ENCODE measurements at places on chromosomes 16 and 17. TPM values are rescaled to one million over a fixed set of nuclear protein-coding genes. Genes with fewer than 3 reads are reported as not detected.

- DNase-seq = no peak
Measured at GRCh38 chr17:2924211-2924610, 128.0 kb downstream of the RAP1GAP2 start.

Gene NPIPB13
- total RNA-seq = 30.5 TPM

DNA sequence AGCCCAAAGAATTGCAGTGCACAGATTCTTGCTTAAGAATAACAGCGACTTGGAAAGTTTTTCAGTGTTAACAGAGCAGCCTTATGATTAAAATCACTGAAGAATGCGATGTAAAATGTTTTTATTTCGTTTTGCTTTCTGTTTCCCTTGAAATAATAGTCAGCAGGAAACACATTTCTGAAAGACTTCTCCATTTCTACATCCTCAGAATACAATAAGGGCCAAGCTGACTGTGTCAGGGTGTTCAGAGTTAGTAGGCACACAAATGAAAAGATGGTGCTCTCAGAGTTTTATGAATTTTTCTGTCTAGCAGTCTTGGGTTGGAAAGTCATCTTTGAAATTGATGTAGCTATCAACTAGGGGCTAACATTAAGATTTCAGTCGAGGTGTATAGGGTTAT is 582.9 kb upstream of the RBFOX1 start:
- no peak for DNase-seq

- DNase-seq = no peak
Measured at GRCh38 chr16:55565086-55565485, 1.4 kb upstream of the CAPNS2 start.

Gene ARL5C
- total RNA-seq = not detected
